ENCODE measurements at places on chromosomes 11 and 22.

GRCh38 chr22:39814899-39815298 lies 78.7 kb downstream of the ENTHD1 start:
- no peak for DNase-seq

GRCh38 chr11:117092951-117093590 lies 5.2 kb downstream of the SIK3 start:
- no peak for DNase-seq

DNA sequence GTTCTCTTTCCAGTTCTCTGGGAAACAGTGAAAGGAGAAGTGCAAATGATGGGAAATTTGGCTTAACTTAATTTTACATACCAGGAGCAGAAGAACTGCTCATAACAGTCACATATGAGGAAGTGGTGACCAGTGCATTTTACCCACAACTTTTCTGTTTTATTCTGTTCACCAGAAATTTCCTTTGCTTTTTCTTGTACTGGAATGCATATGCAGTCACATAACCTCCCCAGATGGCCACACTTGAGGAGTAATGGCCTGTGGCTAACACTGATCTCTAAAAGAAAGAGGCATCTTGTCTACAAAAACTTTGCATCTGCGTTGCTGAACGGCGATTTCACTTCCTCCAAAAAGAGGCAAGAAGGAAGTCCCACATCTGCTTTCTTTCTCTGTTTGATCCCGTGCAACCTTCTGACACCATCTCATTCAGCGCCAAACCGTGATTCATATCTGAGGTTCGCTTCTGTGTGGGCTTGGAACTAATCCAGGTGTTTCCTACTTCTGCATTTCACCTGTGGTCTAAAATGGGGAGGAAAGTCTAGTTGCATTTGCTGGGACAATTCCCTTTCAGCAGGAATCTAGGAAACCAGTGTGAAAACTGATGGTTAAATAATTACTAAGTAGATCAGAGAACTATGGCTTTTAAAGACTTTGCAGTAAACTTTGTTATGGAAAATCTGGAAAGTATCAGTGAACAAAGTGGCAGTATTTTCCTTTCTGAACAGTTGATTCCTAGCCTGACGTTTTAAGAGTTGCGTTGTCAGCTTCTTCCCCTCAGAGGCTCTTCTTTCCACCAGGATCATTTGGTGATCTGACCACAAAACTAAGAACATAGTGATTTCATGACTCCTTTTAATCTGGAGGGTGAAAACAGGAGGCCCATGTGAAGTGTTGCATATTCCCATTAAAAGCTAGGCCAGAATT lies 4.2 kb upstream of the MPEG1 start:
- DNase-seq = no peak

DNA sequence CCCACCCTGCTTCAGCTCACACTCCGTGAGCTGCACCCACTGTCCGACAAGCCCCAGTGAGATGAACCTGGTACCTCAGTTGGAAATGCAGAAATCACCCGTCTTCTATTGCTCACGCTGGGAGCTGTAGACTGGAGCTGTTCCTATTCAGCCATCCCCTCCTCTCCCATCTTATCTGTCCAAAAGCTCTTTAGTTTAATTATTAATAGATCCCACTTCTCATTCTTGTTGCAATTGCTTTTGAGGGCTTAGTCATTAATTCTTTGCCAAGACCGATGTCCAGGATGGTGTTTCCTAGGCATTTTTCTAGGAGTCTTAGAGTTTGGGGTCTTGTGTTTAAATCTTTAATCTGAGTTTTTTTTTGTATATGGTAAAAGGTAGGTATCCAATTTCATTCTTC lies 116.8 kb downstream of the TRIM44 start:
- DNase-seq = no peak

DNA sequence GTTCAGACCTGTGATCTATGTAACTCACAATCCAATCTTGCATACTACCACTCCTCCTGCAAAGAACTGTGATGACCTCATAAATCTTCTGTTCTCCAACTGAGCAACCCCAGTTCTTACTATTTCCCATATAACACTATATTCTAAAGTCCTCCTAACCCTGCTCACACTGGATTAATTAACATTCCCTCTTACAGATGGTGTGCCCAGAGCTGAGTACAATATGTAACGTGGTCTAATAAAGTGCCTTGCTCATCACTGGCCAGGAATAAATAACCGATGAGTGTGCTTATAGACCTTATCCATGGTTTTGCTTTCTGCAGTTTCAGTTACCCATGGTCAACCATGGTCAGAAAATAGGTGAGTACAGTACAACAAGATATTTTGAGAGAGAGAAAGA lies 28.6 kb downstream of the PRCP start:
- no peak for DNase-seq

DNA sequence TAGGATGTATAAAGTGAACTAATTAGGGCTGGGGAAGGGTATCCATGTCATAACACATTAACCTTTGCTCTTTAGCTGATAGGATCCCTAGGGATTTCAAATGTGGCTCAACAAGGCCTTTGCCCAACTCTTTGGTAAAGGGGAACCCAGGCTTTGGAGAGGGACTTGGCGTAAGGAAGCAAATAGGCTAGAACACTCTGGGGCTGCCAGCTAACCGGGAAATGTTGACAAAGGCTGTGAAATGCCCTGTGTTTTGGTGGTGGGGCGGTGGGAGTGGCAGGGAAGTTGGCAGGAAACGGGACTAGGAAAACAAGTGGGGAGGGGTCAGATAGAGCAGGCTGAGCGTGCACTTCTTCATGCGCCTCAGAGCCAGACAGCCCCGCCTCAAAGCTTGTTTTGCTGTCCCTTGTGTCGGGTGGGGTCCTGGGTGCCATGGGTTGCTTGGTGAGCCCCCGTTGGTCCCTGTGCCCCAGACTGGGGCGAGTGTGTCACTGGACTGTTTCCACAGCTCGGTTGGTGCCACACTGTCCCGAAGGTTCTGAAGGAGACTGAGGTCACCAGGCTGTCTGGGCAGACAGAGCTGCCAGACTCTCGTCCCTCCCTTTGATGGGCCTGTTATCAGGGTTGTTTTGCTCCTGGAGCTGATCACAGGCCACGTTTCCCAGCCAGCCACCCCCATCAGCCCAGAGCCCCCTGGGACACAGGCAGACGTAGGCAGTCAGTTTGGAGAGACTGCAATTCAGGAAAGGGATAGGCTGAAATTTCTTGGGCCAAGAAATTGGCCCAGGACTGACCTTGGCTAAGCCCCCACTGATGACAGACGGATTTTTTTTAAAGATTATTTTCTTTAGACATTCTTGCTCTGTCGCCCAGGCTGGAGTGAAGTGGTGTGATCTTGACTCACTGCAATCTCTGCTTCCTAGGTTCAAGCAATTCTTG lies 19.6 kb downstream of the KCTD21 start:
- DNase-seq = no peak

GRCh38 chr11:100205926-100206325 lies 481.2 kb upstream of the ARHGAP42 start:
- DNase-seq = no peak

GRCh38 chr11:110173811-110174644 lies 80.8 kb downstream of the ZC3H12C start:
- DNase-seq = peak; percentile 53

GRCh38 chr11:83583757-83584366 lies 297.7 kb upstream of the CCDC90B start:
- no peak for DNase-seq

DNA sequence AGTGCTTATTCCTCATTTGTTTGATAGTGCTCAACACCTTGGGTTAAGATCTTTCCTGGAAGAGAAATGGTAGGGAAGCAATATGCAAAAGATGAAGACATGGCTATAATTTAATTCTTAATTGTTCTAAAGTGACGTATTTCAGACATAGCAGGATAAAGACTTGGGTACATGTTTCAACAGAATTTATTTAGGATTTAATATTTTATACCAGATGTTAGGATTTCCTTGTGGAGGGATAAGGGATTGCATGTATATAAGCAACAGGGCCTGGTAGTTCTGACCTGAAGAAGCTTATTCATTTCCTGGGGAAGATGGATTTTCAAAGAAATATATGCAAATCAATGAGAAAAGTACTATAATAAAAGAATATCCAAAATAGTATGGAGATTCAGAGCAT lies 163.8 kb downstream of the FAT3 start:
- DNase-seq = no peak

GRCh38 chr11:121929581-121929980 lies 186.4 kb downstream of the BLID start:
- DNase-seq = no peak

GRCh38 chr11:4068962-4069361 lies 25.6 kb upstream of the RRM1 start:
- no peak for DNase-seq

GRCh38 chr11:121341609-121342008 lies 49.0 kb downstream of the SC5D start:
- DNase-seq = no peak

- DNase-seq = no peak
Observed at GRCh38 chr11:101974255-101974654, 57.9 kb upstream of the ANGPTL5 start.

DNA sequence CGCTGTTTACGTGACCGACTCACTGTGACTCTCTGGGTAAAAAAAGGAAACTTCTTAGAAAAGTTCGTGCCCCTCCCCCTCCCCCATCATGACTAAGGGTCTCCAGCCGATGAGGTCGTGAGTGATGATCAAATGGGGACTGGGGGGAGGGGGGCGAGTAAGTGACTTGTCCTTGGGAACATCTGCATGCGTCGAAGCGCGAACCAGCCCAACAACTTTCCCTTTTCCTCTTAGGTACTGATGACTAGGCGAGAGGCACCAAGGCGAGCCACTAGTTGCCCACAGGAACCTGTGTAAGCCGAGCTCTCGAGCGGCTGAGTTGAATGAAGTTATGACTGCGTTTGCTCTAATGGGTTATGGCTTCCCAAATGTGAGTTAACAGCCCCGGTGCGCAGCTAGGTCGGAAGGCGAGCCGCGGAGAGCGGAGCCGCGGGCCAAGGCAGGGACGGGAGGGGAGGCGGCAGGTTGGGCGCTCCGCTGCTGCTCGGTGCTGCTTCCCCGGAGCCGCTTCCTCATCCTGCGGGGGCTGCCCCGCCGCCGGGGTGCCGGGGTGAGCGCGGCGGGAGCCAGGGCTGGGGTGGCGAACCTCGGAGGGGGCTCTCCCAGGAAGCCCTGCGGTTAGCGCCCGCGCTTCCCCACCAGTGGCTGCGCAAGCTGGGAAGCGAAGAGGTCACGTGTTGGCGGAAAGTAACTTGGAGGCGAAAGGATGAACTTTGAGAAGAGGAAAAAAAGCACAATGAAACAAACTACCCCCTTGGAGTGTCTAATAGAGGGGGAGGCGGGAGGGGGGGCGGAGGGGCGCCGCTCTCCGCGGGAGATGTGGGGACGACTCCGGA lies 22.1 kb upstream of the BDNF start:
- DNase-seq = peak; percentile 30

- no peak for DNase-seq
Observed at GRCh38 chr11:76750067-76750466, 33.1 kb upstream of the TSKU start.

DNA sequence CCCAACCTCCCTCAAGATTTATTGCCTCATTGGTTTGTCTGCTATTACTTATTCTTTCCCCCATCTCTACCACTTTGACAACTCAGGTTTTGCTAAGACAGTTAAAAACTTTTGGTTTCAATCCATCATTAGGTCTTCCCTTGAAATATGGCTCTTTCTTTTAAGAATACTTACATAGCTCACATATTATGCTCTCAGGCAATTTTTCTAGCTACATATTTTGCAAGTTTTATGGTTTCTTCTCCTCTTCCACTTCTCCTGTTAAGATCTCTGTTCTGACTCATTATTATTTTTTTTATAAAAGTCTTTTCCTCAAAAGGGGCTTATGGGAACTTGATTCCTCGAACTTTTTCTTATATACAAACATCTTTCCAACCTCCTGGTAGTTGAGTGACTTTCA lies 192.4 kb upstream of the MPPED2 start:
- DNase-seq = no peak

- DNase-seq = no peak
Observed at GRCh38 chr22:27998511-27999410, 79.7 kb upstream of the PITPNB start.

GRCh38 chr11:70307176-70307575 lies 36.7 kb downstream of the PPFIA1 start:
- DNase-seq = no peak

- DNase-seq = no peak
Observed at GRCh38 chr11:119446434-119446833, 23.5 kb upstream of the THY1 start.

DNA sequence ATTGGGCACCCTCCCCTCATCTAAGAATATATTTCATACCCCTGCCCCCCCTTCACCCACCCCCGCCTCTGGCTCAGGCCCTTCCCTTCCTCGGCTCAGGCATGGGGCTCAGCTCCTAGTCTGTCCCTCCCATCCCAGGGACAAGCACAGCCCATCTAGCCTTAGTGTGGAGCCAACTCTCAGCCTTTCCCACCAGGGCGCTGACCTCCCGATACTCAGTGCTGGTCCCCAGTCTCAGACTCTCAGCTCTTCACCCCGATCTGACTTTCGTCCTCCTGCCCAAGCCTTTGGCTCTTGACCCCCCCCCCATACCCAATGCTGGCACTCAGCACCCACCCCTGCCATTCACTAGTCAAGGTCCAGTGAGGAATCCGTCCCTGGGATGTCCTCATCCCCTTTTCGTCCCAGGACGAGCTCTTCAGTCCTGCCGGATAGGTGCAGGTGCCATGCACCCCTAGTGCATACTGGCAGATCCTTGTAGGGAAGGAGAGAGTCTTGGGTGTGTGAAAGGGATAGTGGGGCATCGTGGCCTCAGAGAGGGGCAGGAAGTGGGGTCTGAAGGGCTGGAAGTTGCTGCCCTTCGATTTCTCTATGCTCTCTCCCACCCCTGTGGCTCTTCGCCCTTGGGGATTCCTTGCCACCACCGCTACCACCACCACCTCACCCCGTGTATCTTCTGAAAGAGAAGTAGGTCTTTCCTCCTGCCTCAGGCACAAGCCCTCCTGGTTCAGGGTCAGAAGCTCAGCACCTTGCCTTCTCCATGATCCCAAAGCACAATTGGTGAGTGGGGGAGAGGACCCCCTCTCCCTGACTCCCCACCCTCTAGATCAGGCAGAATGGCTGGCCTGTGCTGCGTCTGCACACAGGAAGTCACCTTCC lies 2.4 kb downstream of the TPBGL start:
- no peak for DNase-seq

DNA sequence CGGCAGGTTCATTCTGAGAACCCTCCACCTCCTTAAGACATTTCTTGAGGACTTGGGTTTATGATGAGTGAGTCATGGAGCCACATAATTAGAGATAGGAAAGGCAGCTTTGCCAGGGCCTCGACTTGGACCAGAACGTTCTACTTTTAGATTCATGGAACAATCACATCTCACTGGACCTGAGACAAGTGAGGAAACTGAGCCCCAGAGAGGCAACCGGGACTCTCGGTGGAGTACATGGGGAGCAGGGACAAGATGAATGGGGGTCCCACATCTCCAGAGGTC lies 59.5 kb downstream of the LINC01488 start:
- no peak for DNase-seq

GRCh38 chr22:37161443-37161842 lies 11.7 kb upstream of the IL2RB start:
- DNase-seq = peak; percentile 43

DNA sequence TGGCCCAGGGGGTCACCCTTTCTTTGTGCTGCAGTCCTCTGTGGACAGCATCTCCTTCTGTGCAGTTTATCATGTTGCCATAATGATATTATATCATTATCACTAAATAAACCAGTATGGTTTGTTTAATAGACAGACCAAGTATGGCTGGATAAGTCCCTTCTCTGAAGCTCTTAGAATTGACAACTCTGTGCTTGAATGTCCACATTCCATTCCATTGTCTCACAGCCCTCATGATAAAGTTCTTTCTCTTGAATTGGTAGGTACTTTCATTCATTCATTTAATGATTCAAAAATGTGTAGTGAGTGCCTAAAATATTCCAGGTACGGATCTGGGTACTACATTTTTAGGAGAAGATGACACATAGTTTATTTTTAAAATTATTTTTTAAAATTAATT lies 7.8 kb downstream of the RPS6KA4 start:
- DNase-seq = no peak

- DNase-seq = peak; percentile 75
Observed at GRCh38 chr22:38180841-38181452, 683 bp downstream of the PLA2G6 start.
